ENCODE measurements at places on chromosomes 1 and 21.

- DNase-seq: no peak
Measured at GRCh38 chr1:1148569-1148968, 25.1 kb upstream of the TTLL10 start.

DNA sequence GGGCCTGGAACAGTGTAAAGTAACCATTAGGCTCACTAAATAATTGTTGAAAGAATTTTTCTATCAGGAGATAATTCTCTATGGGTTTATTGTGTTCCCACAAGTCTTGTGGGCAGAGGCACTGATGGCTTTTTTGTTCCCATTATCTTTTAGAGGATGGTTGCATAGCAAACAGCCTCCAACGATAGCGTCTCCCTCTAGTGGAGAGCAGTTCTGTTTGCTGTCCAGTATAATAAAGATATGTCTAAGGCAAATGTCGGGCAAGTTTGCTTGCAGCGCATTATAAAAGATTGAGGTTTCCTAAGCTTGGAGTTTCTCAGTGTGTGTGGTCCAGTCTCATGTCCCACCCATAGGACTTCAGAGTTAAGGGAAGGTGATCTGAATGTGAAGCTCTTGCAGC lies 1.3 kb upstream of the SLC6A17 start:
- no peak for DNase-seq

- no peak for DNase-seq
Measured at GRCh38 chr1:13494025-13494424, 19.8 kb downstream of the LRRC38 start.

- peak; percentile 10 for DNase-seq
Measured at GRCh38 chr21:45383111-45383614, 21.8 kb upstream of the COL18A1 start.

- DNase-seq: no peak
Measured at GRCh38 chr1:9823693-9823942, 147 bp downstream of the CLSTN1 start.

DNA sequence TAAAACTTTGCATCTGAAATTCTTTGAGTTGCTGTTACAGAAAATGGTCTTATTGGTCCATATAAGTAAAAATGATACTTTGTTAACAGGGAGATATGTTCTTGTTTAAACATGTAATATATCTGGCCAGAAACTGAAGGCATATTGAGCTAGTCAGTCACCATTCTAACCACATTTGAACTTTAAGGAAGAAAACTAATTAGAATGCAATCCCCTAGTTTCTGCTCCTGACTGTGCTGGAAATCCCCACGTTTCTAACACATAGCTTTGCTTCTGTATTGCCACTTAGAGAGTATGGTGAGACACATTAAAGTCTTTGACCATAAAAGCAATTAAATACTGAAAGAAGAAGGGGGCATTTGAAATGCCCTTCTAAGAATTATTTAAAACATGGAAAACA lies 32.1 kb upstream of the HIVEP3 start:
- no peak for DNase-seq

- no peak for DNase-seq
Measured at GRCh38 chr1:217910203-217910602, 279.1 kb downstream of the SPATA17 start.

DNA sequence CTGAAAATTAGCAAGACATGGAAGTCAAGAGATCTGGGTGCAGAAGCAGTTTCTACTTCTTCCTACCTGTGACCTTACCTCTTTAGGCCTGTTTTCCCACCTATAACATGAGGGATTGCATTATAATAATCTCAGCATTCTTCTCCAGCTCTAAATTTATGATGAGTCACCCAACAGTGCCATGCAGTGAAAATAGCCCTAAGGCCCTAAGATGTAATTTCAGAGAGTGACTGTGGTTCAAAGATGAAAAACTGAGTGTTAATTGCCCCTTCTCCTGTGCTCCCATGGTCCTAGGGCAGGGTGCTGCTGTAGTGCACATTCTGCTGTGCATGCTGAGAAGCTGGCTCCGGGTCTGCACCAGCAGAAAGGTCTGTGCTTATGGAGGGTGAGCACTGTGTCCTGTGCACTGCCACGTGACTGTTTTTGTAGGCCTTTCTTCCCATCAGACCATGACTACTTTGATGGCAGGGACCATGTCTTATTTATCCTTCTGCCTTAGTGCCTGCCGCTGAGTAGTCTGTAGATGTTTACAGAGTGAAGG lies 29.7 kb downstream of the JUN start:
- DNase-seq: no peak

DNA sequence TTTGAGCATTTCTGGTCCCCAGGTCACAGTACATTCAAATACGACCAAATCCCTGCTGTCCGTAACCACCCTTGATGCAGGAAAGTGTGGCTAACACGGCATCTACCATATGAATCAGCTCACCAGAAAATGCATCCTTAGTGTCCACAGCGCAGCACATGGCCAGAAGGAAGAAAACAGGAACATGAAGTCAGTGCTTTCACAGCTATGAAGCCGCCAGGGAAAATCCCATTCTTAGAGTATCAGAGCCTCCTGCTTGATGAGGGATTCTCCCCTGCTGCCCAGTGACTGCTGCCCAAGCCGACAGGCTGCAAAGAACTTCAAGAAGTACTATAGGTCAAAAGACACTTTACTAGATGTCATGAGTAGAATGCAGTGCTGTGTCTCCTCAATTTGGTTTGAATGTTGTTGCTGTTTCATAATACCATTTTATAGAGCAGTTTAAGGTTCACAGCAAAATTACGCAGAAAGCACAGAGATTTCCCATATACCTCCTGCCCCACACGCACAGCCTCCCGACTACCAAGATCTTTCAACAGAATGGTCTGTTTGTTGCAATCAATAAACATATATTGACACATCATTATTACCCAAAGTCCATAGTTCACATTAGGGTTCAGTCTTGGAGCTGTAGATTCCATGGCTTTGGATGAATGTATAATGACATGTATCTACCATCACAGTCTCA lies 14.5 kb downstream of the TIAM1 start:
- no peak for DNase-seq

GRCh38 chr1:174995121-174995520 lies 4.6 kb upstream of the CACYBP start:
- no peak for DNase-seq

DNA sequence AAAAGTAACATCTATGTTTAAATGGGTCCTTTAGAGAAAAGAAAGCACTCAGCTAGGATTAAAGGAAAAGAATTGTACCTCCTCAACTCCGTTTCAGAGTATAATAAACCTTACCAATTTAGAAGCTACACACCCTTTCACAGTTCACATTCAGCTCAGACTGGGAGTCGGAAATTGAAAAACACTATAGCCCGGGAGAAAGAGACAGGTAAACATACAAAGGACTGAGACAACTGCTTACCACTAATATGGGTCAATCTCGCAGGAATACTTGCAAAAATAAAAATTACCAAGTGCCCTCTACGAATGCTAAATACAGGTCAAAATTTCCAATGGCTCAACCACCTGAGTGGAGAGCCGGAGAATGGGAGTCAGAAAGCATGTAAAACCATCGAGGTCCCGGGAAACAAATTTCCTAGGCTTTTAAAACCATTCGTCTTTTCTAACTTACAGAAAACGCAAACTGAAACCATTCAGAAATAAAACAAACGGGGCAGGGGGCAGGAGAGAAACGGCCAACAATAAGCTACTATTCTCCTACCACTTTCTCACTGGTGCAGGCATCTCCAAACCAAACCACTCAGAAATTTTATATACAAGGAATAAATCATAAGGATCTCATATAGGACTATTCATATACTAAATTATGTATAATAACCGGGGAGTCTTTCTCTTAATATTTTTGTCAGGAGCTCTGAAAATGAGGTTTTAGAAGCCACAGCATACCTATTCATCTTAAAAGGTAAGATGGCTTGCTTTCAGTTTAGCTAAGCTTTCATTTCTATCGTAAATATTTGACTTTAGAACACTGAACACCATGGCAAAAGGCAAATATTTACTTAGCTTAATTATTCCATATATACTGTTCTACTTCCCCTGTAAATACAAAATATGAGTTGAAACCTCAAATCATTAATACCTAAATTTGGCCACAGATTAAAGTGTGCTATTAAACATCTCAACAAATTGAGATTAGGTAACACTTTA lies 136.5 kb downstream of the RERE start:
- DNase-seq: no peak

DNA sequence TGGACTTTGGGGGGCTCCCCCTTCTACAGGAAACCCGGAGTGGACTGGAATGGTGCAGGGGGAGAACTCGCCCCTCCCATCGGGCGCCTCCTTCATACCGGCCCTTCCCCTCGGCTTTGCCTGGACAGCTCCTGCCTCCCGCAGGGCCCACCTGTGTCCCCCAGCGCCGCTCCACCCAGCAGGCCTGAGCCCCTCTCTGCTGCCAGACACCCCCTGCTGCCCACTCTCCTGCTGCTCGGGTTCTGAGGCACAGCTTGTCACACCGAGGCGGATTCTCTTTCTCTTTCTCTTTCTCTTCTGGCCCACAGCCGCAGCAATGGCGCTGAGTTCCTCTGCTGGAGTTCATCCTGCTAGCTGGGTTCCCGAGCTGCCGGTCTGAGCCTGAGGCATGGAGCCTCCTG lies at the start of gene TNFRSF14:
Gene TNFRSF14 (plus strand): TSS at position 95 of the 401 bp plus-strand sequence. CDS start 294 bp downstream, at position 389.
- DNase-seq: no peak

DNA sequence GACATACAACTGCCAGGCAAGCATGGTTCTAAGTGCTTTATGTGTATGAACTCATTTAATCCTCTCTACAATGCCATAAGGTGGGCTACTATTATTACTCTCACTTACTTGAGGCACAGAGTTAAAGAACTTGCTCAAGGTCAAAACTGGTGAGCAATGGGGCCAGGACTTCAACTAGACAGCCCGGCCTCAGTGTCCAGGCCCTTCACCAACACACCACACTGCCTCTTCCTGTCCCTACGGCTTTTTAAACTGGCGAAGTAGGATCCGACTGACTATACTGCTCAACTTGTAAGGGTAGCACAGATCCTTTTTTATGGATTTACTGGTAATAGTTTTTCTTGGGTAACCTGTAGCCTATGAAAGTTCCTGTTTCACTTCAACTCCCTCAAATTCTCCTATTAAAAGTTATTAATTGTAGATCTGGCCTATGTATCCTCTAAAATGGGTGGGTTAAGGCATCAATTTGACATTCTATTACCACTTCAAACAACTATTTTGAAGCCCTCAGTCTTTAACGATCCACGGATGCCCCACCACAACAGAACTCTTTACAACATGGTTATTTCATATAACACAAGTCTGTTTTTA lies 4.3 kb downstream of the ERRFI1 start:
- DNase-seq: no peak

DNA sequence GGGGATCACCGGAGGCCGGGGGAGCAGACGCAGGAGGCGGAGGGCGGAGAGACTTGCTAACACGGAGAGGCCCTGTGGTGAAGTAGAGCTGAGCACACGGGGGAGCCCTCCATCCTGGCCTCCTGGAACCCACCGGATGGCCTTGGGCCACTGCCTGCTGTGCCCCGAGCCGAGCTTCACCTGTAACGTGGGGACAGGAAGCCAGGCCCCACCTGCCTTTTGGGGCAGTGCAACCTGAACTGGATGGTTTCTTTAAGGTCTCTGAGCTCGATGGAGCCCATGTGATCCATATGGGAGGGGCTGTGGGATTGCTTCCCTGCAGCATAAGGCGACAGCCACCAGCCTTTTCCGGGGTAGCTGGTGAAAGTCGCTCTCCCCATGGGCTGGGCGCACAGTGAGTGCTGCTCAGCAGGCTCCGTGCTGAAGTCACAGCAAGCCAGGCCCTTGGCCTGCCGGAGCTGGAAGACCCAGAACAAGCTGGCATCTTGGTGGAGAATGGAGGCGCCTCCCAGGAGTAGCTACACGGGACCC lies 35.8 kb downstream of the TFF3 start:
- no peak for DNase-seq

- DNase-seq: peak; percentile 18
Measured at GRCh38 chr21:45506836-45507522, 35.3 kb downstream of the SLC19A1 start.

GRCh38 chr1:223500560-223501425 lies 107.6 kb downstream of the CCDC185 start:
- DNase-seq: no peak

DNA sequence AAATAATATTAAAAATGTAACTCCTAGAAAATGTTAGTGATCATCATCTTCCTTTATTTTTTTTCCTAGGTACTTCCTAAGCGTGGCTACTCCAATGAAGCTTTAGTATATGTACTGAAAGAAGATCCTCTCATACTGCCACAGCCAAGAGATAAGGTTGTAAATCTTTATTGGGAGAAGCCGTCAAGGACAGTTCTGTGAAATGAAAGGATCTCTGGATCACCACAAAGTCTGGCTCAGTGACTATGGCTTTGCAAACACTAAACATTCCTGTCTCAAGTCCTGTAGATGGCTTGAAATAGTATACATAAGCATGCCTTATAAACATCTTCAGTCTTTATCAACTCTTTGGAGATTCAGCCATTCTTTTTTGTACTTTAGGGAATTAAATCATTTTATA lies 61.2 kb upstream of the DPH5 start:
- no peak for DNase-seq

GRCh38 chr21:31130821-31131220 lies 92.5 kb upstream of the KRTAP19-8 start:
- no peak for DNase-seq

DNA sequence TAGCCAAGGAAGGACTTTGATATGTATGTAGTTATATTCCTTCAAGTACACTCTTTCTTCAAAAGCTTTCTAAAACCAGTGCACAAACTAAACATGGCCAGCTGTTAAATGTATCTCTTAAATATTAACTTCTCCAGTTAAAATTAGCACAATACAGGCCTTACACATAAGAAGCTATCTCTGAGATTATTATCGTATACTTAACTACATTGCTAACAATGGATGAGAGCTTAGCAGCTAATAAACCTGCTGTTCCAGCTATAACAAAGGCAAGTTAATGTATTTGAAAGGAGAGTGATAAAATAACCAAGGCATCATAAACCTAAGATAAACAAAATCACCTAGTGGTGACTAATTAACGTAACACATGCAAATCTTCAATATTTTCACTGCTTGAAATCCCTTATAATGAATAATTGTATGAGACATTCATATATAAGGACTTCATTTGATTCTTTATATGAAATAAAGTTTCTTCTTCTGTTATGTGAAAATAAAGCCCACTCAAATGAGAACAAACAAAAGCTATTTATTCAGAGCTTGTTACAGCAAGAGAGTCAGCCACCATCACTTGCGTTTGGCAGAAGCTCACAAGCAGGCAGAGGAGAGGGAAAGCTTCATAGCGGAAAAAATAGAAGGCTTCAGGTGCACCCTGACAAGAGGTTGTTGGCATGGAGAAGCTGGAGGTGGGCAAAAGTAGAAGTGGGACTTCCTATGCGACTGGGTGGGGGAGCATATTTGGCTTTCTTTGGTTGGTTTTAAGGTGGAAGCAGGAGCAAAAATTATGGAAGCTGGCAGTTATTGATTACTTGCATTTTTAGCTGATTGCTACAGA lies 274.1 kb upstream of the CHRM3 start:
- no peak for DNase-seq

- no peak for DNase-seq
Measured at GRCh38 chr1:107972391-107973180, 7.6 kb upstream of the VAV3 start.

GRCh38 chr1:43233631-43234030 lies 36.2 kb upstream of the TMEM125 start:
- DNase-seq: no peak

DNA sequence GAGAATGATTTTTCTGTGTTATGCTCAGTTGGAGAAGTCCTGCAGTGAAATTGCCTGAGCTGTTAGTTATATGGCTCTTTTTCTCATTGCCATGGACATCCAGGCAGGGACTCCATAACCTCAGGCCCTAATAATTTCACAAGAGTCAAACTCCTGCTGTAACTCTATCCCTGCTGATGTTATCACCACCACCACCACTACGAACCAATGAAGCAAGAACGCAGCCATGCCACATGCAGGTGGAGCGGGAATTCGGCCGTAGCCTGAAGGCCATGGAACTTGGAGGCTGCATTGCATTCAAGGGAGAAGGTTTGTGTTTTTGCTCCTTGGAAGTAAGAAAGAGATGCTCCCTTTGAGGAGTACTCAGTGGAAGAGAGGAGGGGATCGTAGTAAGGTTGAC lies 16.8 kb upstream of the DLGAP3 start:
- no peak for DNase-seq
